Activated naive CD8-positive, alpha-beta T cell treated with anti-CD3 and anti-CD28 coated beads, Interleukin-2, amount 10 ng/mL, durations not matched to agents 7 days and 5 days (primary cell): ENCODE measurements at places on chromosomes 3 and 15.

GRCh38 chr15:100544338-100544841 lies 15.6 kb upstream of the CERS3 start:
- no peak for DNase-seq
- no peaks in the 10 kb centered on the region for H3K27me3 ChIP-seq
- H3K27ac ChIP-seq: no peak overlapping the region
- no peaks in the 10 kb centered on the region for H3K36me3 ChIP-seq

DNA sequence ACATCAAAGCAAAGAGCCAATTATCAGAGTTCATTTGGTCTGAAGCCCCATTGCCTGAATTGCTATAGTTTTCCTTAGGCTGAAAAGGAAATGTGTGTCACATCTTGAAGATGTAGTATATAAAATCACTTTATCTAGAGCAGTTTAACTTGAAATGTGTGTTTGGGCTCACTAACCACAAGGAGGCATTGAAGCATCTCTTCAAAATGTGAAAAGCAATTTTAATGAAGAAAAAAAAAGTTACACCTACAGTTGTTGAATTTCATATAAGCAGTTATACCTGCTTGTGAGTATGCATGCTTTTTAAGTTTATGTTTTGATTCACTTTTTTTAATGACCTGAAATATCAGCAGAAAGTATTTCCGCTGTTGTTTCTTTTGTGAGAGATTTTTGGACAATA lies 129.3 kb downstream of the IQCH start:
- H3K4me3 ChIP-seq: no peak overlapping the region
- H3K27ac ChIP-seq: no peak overlapping the region
- DNase-seq: no peak
- H3K36me3 ChIP-seq: no peaks in the 10 kb centered on the region
- peaks cover 2% of the 10 kb centered on the region for H3K4me1 ChIP-seq
- H3K27me3 ChIP-seq: peaks cover 20% of the 10 kb centered on the region

- H3K27me3 ChIP-seq: peaks cover 12% of the 10 kb centered on the region
- no peak for DNase-seq
- H3K27ac ChIP-seq: no peak overlapping the region
- no peaks in the 10 kb centered on the region for H3K4me1 ChIP-seq
- no peaks in the 10 kb centered on the region for H3K36me3 ChIP-seq
Observed at GRCh38 chr3:120850381-120851295, 57.4 kb upstream of the STXBP5L start.

DNA sequence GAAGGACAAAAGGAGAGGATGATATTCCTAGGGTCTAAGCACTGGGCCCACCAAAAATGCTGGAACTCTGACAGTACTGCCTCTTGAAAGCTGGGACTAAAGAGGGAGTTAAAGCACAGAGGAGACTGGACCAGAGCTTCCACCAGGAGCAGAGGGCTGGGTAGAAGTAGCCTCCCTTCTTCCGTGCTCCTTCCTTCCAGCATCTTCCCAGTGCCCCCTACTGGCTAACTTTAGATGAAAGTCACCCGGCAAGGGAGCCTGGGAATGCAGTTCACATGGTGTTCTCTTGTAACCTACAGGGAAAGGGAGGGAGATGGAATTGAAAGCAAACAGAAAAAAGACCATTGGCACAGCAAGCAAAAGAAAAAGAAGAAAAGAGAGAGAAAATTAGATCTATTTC lies 106.1 kb upstream of the COL8A1 start:
- no peak for DNase-seq
- H3K4me3 ChIP-seq: no peak overlapping the region
- H3K27ac ChIP-seq: no peak overlapping the region
- H3K4me1 ChIP-seq: no peaks in the 10 kb centered on the region
- no peaks in the 10 kb centered on the region for H3K27me3 ChIP-seq
